Activated gamma-delta T cell (primary cell): ENCODE measurements at places on chromosomes 13 and 19.

GRCh38 chr19:58562122-58563033, 4.0 kb upstream of the UBE2M start:
- DNase-seq = no peak

- DNase-seq = no peak
These were observed 17.3 kb downstream of the LCP1 start for GRCh38 chr13:46164661-46165060.

- DNase-seq = no peak
These were observed 451.7 kb downstream of the PCDH9 start for GRCh38 chr13:66778461-66778860.

- DNase-seq = no peak
These were observed 69.1 kb upstream of the FLT1 start for GRCh38 chr13:28564030-28564429.

- no peak for DNase-seq
These were observed 4.5 kb upstream of the SHISA7 start for GRCh38 chr19:55447421-55448174.

GRCh38 chr13:36834299-36834698, 15.3 kb downstream of the RFXAP start:
- DNase-seq = no peak

DNA sequence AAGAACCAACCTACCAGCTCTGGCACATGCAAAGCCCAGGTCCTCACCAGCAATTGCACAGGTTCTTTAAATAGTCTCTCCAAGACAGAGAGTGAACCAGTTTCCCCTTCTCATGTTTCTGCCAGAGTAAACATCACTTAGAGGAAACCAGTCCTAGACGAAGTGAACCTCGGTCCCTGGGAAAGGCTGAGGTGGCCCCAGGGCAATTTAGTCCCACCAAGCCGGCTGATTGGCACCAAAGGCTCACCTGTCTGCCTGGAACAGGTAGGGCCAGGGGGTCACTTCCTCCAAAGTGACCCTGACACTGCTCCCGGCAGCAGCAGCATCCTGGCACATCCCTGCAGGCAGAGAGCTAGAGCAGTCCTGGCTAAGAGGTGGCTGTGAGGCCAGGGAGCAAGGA, 122.9 kb upstream of the ZNF507 start:
- DNase-seq = no peak
